HCT116 (cell line): ENCODE measurements at places on chromosomes 5 and 9. TPM values are rescaled to one million over a fixed set of nuclear protein-coding genes. Genes with fewer than 3 reads are reported as not detected.

STK32A gene
- 1.2 TPM for total RNA-seq

GARNL3 gene
- total RNA-seq = 8.8 TPM

PKN3 gene
- 37.9 TPM for total RNA-seq

PCDHA11 gene
- total RNA-seq = 0.27 TPM

ARRDC1 gene
- 82.8 TPM for total RNA-seq

HSPB3 gene
- total RNA-seq = not detected

SIT1 gene
- total RNA-seq = not detected

ATP10B gene
- 0.07 TPM for total RNA-seq

PCDHA9 gene
- total RNA-seq = not detected

SLC22A4 gene
- total RNA-seq = 0.59 TPM

IL6ST gene
- total RNA-seq = 26.5 TPM

LHX2 gene
- total RNA-seq = 10.2 TPM

MCC gene
- total RNA-seq = 20.1 TPM

ANKS6 gene
- total RNA-seq = 39.2 TPM

KYAT1 gene
- total RNA-seq = 10.1 TPM

FRMD3 gene
- 0.89 TPM for total RNA-seq

FBP2 gene
- total RNA-seq = not detected

ROPN1L gene
- total RNA-seq = 0.66 TPM

SLC2A6 gene
- total RNA-seq = 10.7 TPM

ACOT12 gene
- not detected for total RNA-seq

PCDHB16 gene
- not detected for total RNA-seq

DPYSL3 gene
- total RNA-seq = 17.2 TPM

TOR1A gene
- 24.4 TPM for total RNA-seq

ARL14EPL gene
- 22.9 TPM for total RNA-seq

ITGA2 gene
- 36.6 TPM for total RNA-seq

ADAMTS6 gene
- total RNA-seq = 0.93 TPM

STPG3 gene
- not detected for total RNA-seq

PCDHA8 gene
- total RNA-seq = not detected

SYK gene
- total RNA-seq = 9.0 TPM

ANXA1 gene
- total RNA-seq = 486 TPM

KIF24 gene
- 5.8 TPM for total RNA-seq

TAS2R1 gene
- not detected for total RNA-seq

GPR150 gene
- not detected for total RNA-seq

SNCAIP gene
- not detected for total RNA-seq

CDC20B gene
- total RNA-seq = not detected

CDX1 gene
- total RNA-seq = not detected
